ENCODE measurements at places on chromosomes 4 and X.

GRCh38 chrX:18654875-18655836 is 16.8 kb downstream of the RS1 start:
- no peak for DNase-seq
- H3K4me1 ChIP-seq, result no peaks in the 10 kb centered on the region
- H3K36me3 ChIP-seq, result no peaks in the 10 kb centered on the region
- no peak overlapping the region for H3K27ac ChIP-seq
- no peak overlapping the region for H3K4me3 ChIP-seq
- no peaks in the 10 kb centered on the region for H3K27me3 ChIP-seq

- H3K4me1 ChIP-seq, result no peaks in the 10 kb centered on the region
- no peaks in the 10 kb centered on the region for H3K36me3 ChIP-seq
- no peak overlapping the region for H3K27ac ChIP-seq
- no peaks in the 10 kb centered on the region for H3K27me3 ChIP-seq
These were observed 160.1 kb downstream of the TMA16 start for GRCh38 chr4:163654621-163655020.

GRCh38 chrX:41823402-41823801 is 99.4 kb downstream of the GPR82 start:
- H3K27me3 ChIP-seq, result no peaks in the 10 kb centered on the region
- H3K27ac ChIP-seq, result no peak overlapping the region
- no peak for DNase-seq
- no peaks in the 10 kb centered on the region for H3K4me1 ChIP-seq
- no peak overlapping the region for H3K4me3 ChIP-seq
- H3K36me3 ChIP-seq, result no peaks in the 10 kb centered on the region

DNA sequence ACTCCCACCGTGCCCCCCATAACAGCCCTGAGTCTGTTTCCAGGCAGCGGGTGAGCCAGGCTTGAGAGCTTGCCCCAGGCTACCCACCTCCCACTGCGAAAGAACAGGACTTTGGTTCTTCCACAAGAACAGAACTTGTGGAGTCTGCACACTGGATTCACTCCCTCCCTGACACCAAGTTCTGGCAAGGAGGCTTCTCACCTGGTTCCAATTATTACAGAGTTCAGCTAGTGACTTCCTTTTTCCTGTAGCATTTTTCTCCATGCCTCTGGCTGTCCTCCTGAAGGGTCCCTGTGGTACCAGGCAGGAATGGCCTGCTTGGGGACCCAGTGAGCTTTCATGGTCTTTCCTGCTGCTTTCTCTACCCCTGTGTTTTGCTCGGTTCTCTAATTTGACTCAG is 208.6 kb upstream of the SFRP2 start:
- DNase-seq, result no peak
- no peak overlapping the region for H3K27ac ChIP-seq
- no peaks in the 10 kb centered on the region for H3K4me1 ChIP-seq
- H3K27me3 ChIP-seq, result no peaks in the 10 kb centered on the region
- H3K36me3 ChIP-seq, result no peaks in the 10 kb centered on the region
- no peak overlapping the region for H3K4me3 ChIP-seq

- peak; percentile 10 for DNase-seq
- peak within 1 kb of the TSS; percentile 91 for H3K27ac ChIP-seq
- H3K4me1 ChIP-seq, result peaks cover 18% of the 10 kb centered on the region
- no peaks in the 10 kb centered on the region for H3K36me3 ChIP-seq
- peak within 1 kb of the TSS; percentile 82 for H3K4me3 ChIP-seq
- no peaks in the 10 kb centered on the region for H3K27me3 ChIP-seq
These were observed at the start of gene CASP6 for GRCh38 chr4:109702950-109703663. TSS of gene CASP6 (minus strand) at chr4:109703445. CDS start at chr4:109703395, 50 bp downstream.

DNA sequence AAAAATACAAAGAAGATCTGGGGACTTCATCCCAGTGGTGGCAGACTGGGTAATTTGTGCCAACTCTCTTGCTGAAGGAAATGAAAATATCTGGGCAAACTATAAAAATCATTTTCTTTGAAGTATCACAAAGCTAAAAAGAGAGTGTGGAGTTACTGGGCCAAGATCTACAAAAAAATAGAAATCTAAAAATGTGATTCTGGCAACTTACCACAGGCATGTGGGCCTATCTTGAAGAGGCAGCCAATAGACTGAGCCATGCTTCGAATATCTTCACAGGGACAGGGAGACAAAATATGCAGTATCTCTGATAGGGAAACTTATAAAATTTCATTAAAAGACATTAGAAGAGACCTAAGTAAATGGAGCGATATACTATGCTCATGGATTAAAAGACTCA is 168.8 kb downstream of the RCHY1 start:
- no peaks in the 10 kb centered on the region for H3K27me3 ChIP-seq
- no peak for DNase-seq
- H3K36me3 ChIP-seq, result no peaks in the 10 kb centered on the region
- H3K27ac ChIP-seq, result no peak overlapping the region
- H3K4me1 ChIP-seq, result no peaks in the 10 kb centered on the region
- no peak overlapping the region for H3K4me3 ChIP-seq

DNA sequence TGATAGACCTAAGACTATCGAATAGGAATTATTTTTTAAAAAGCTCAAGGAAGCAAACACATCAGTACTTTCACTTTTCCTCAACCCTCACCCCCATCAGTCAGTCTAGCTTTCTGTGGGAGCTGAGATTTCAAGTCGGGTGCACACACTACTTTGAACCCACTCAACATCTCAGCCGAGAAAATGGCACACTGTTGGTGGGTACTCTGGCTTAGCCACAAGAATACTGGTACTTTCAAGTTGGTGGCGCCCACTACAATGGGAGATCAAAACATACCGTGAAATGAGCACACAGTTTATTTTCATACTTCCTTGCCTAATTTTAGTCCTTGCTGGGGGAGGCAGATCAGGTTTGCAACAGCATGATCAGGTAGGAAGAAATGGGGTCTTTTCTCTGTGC is 10.2 kb downstream of the CD40LG start:
- no peak overlapping the region for H3K4me3 ChIP-seq
- H3K4me1 ChIP-seq, result no peaks in the 10 kb centered on the region
- H3K27ac ChIP-seq, result no peak overlapping the region
- DNase-seq, result no peak

GRCh38 chrX:39674490-39675161 is 423.1 kb downstream of the BCOR start:
- no peaks in the 10 kb centered on the region for H3K36me3 ChIP-seq
- H3K27ac ChIP-seq, result no peak overlapping the region
- H3K4me3 ChIP-seq, result no peak overlapping the region
- H3K4me1 ChIP-seq, result no peaks in the 10 kb centered on the region

DNA sequence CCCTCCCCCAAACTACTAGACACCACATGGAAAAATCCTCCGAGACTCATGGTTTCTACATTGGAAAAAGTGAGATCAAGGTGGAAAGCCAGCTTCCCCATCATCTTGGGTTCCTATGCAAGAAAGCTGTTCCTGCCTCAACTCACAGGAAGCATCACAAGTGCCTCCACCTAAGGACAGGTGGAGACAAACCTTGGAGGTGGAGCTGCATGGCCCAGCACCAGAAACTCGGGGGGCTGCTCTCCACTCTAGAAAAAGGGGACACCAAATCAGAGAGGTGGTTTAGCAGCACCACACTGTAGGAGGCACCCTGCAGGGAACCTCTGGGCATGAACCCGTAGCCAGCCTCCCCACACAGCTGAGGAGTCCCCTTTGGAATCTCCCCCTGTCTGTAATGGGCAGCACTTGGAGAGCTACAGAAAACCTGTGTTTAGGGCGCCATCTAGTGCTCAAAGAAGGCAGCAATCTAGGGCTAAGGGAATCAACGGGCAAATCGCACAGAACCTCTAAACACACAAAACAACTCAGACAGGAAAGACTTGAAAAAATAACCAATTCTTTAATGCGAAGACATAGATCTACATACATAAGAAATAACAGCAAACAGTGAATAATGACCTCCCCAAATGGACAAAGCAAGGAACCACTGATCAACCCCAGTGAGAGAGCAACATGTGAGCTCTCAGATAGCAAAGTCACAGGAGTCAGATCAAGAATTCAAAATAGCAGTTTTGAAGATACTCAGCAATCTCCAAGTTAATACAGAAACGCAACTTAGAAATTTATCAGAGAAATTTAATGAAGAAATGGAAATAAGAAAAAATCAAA is 37.0 kb upstream of the ZBTB33 start:
- DNase-seq, result no peak
- H3K27ac ChIP-seq, result no peak overlapping the region
- H3K36me3 ChIP-seq, result no peaks in the 10 kb centered on the region
- no peaks in the 10 kb centered on the region for H3K4me1 ChIP-seq
- H3K27me3 ChIP-seq, result no peaks in the 10 kb centered on the region

DNA sequence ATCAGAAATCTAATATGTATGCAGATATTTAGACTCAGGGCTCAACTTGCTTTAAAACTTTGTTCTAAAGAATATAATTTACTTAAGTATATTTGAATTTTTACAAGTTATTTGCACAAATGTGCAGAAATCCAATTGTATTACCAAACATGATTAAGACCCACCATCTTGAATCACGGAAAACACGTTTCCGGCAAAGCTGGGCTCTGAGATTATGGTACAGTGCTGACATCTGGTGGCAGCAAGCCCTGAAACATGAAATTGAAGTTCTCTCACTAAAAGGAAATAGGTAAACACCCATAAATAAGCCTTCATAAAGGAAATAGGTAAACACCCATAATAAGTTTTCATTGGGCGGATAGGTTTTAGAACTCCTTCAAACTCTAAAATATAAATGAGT is 98.3 kb upstream of the MAOA start:
- no peak overlapping the region for H3K27ac ChIP-seq
- peaks cover 5% of the 10 kb centered on the region for H3K27me3 ChIP-seq
- DNase-seq, result no peak
- peaks cover 16% of the 10 kb centered on the region for H3K4me1 ChIP-seq
- no peak overlapping the region for H3K4me3 ChIP-seq
- H3K36me3 ChIP-seq, result no peaks in the 10 kb centered on the region

DNA sequence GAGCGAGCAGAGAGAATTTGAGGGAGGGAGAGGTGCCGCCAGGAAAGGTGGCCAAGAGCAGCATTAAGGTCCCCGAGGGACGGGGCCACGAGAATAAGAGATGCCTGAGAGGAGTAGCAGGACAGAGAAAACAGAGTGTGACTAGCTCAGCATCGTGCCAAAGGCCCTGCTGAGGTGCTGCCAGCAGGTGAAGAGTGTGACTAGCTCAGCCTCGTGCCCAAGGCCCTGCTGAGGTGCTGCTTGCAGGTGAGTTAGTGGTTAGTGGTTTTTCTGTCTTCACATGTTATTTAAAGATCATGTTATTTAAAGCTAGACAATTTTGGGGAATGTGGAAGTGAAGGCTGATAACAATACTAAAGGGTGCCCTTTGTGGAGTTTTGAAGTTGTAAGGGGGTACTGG is 464.5 kb upstream of the FAT1 start:
- H3K4me1 ChIP-seq, result no peaks in the 10 kb centered on the region
- no peak for DNase-seq
- no peak overlapping the region for H3K27ac ChIP-seq
- no peaks in the 10 kb centered on the region for H3K36me3 ChIP-seq
- H3K4me3 ChIP-seq, result no peak overlapping the region
- no peaks in the 10 kb centered on the region for H3K27me3 ChIP-seq

GRCh38 chr4:85756938-85757337 is 282.0 kb downstream of the ARHGAP24 start:
- H3K4me3 ChIP-seq, result no peak overlapping the region
- no peak overlapping the region for H3K27ac ChIP-seq
- DNase-seq, result no peak

DNA sequence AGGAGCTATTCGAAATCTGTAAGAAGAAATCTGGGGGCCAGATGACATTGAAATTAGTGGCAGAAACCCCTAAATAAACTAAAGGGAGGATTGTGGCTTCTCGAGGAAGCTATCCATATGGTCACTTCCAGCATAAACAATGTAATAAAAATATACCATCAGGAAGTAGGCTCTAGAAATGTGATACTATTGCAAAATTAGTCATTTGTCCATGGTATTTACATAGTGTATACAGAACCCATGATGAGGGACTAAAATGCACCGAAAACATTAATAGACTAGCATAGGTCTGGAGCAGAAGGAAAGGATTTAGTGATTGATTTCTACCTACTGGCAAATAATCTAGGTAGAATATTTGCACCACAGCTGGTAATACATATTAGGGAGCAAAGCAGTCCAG is 1344.0 kb downstream of the FSTL5 start:
- no peaks in the 10 kb centered on the region for H3K36me3 ChIP-seq
- no peaks in the 10 kb centered on the region for H3K27me3 ChIP-seq
- no peak overlapping the region for H3K27ac ChIP-seq
- no peak overlapping the region for H3K4me3 ChIP-seq

DNA sequence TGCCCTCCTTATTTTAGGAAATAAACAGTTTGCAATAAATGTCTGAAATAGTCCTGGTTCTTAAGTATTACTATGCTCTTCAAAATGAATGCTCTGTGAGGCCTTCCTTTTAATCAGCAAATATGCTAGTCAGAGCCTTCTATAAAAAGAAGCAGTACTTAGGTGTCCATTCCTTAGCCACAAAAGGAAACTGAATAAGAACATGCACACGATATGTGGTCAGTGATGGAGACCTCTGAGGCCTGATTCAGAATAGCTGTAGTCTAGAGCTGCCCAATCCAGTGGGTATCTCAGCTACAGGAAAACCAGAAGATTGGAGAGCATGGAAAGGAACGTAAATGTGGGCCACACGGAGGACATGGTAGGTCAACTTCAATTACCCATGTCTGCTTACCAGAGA is 141.8 kb downstream of the RASL11B start:
- no peaks in the 10 kb centered on the region for H3K4me1 ChIP-seq
- no peaks in the 10 kb centered on the region for H3K27me3 ChIP-seq
- no peak overlapping the region for H3K4me3 ChIP-seq
- no peak overlapping the region for H3K27ac ChIP-seq

GRCh38 chr4:66602622-66603021 is 932.3 kb upstream of the EPHA5 start:
- no peaks in the 10 kb centered on the region for H3K36me3 ChIP-seq
- H3K27me3 ChIP-seq, result no peaks in the 10 kb centered on the region
- H3K4me1 ChIP-seq, result no peaks in the 10 kb centered on the region
- no peak overlapping the region for H3K4me3 ChIP-seq
- H3K27ac ChIP-seq, result no peak overlapping the region

DNA sequence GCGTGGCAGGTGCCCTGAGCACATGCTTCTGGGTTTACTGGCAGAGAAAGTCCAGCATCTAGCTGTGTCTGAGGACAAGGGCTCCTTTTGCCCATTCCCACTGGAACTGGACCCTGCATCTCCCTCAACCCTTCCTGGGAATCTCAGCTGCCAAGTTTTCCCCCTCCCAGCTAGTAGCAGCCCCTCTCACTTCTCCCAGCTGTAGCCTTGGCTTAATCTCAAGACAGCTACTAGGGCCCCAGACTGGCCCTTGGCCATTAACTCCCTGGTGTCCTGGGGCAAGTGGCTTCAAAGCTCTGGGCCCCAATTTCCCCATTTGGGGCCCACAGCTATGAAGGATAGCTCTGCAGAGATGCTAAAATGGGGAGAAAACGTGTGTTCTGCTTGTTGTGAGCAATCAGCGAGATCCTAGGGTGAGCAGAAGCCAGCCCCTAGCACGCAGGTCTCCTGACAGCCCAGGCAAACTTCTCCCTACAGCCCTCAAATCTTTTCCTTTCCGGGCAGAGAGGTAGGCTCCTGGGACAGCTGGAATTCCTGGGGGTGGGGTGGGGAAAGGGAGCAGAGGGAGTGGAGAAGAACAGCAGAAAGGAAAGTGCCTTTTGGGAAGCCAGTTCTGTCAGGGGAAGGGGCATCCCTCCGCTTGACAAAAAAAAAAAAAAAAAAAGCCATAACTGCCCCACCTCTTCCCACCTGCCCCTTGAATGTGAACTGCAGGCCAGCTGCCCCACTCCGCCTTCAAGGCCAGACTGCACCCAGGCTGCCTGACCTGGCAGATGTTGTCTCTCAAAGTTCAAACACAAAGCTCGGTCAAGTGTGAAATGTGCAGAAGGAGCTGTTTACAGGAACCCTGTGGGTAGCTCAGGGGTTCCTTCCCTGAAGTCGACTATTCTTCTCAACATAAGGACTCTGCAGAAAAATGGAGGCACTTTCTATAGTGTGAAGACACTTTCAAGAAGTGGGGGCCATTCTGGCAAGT is 16.6 kb downstream of the FGD1 start:
- no peak overlapping the region for H3K4me3 ChIP-seq
- H3K36me3 ChIP-seq, result no peaks in the 10 kb centered on the region
- DNase-seq, result no peak
- H3K27ac ChIP-seq, result no peak overlapping the region
- H3K27me3 ChIP-seq, result no peaks in the 10 kb centered on the region
